ENCODE measurements at places on chromosomes 1 and 21.

DNA sequence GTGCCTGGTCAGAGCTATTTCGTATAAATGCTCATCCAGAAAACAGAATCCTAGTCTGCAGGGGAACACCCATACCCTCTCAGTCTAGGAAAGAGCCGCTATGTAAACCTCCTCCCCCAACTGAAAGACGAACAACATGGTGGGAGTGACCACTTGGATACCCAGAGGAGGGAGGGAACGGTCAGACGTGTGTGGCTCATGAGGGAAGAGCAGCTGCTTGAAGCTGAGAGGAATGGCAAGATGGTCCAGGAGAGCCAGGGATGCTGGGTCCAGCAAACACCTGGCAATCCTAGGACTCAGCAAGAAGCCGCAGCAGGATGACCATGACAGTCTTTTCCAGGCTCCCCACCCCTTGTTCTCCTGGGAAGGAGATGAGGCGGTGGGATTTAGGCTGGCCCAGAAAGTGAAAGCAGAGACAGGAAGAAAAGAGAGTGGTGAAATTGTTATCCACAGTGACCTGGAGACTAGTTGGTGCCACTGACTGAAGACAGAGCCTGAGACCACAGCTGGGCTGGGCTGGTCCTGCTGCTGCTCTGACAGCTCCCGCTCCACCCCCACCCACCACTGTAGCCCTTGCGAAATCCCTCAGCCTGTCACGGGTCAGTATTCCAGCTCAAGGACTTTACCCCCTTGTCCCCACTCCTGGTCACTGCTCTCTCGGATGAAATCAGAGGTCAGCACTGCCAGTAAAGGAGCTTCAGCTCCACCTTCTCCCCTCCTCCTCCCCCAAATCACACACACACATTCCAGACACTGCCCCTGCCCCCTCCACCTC, 3.6 kb downstream of the CERS2 start:
- peak; percentile 9 for DNase-seq

- DNase-seq = no peak
Observed at GRCh38 chr1:150516616-150517015, 1.1 kb downstream of the FALEC start.

DNA sequence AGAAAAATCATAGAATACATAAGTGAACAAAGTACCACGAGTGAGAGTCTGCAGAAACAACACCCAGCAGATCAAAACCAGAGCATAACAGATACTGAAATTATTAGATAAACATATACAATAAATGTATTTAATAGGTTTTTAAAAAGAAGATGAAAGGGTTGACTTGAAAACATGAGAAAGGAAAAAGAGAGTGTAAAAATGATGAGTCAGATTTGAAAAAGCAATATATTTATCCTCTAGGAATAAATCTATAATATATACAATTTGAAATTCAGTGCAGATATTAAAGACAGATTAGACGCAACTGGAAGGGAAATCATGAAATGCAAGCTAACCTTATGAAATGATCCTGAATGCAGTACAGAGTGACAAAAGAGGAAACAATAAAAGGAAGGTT, 170.2 kb upstream of the RUNX1 start:
- no peak for DNase-seq

DNA sequence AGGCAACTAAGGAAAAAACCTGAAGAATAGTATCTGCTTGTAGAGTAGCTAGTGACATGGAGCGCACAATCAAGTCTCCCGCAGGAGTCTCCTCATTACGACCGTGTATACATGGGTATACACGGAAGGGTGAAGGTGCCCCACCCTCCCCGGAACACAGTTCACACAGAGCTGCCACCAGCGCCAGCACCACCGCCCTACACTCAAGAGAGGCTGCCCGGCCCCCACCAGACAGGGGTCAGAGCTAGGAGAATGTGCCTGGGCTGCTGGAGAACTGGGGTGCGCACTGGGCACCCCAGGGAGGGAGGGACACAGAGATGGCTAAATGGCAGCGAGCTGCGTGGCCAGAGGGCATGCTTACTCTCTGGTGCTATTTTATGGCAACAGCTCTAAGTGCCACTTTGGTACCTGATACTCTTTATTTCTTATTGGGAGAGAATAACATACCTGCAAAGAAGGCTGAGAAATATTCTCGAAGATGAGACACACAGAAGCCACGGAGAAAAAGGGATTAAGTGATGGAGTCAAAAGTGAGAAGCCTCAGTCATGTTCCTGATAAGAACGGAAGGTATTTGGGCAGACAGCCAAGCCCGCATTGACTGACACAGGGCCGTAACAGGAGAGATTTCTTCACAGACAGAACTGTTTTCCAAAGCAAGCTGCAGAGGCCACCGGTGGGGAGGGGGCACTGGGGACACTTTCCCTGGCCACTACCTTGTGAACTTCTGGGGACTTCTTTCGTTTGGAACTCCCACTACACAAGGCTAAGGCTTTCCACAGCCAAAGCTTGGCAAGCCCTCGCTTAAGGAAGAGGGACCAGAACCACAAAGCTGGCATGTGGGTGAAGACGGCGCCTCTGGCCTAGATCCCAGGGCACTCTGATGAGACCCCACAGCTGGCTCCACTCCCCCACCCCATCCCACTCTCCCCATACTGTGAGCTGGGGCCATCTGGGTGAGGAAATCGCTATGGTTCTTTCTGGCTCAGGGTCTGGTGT, 108.0 kb downstream of the PGBD5 start:
- DNase-seq = no peak

- DNase-seq = peak; percentile 89
Observed at GRCh38 chr21:16169102-16169511, 439.3 kb downstream of the USP25 start.

DNA sequence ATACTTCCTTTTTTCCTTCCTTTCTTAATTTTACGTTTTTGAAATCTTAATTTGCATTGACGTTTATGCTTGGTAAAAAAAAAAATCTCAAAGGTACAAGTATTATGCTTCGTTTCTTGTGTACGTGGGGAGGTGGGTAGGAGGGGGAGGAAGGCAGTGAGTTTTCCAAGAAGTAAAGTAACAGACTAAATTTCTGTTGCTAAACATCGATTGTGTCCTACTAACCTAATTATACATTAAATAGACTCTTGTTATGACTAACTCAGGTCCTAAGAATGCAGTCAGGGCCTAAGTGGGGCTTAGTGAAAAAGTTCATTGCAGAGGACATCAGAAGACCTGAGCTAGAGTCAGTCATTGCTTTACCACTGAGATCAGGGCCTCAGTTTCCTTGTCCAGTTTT, 17.5 kb downstream of the NEK7 start:
- DNase-seq = no peak

GRCh38 chr1:219085082-219085481, 88.6 kb upstream of the LYPLAL1 start:
- no peak for DNase-seq

- no peak for DNase-seq
Observed at GRCh38 chr1:93628681-93629080, 53.0 kb downstream of the BCAR3 start.

DNA sequence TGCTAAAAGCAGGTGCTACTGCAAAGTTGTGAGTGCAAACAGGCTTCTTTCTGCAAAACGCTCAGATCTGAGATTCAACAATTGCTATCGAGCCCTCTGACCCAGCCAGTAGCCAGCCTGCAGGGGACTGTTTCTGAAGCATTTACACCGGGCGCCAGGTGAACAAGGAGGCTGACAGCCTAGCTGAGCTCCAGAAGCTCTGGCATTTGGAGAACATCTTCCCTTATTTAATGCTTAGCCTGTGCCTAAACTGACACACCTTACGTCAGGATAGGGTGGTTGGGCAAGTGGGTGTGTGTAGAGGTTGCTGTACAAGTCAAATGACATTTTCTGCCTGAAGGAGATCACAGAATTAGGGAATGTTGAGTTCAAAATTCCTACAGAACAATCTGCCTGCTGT, 15.8 kb upstream of the PLA2G2C start:
- no peak for DNase-seq

GRCh38 chr1:235336903-235337302, 8.5 kb downstream of the GGPS1 start:
- DNase-seq = no peak

- DNase-seq = no peak
Observed at GRCh38 chr1:204530932-204531331, 14.7 kb downstream of the MDM4 start.

GRCh38 chr21:26751305-26751704, 93.9 kb downstream of the ADAMTS1 start:
- DNase-seq = no peak

- DNase-seq = no peak
Observed at GRCh38 chr1:94543893-94544635, 2.5 kb upstream of the F3 start.

DNA sequence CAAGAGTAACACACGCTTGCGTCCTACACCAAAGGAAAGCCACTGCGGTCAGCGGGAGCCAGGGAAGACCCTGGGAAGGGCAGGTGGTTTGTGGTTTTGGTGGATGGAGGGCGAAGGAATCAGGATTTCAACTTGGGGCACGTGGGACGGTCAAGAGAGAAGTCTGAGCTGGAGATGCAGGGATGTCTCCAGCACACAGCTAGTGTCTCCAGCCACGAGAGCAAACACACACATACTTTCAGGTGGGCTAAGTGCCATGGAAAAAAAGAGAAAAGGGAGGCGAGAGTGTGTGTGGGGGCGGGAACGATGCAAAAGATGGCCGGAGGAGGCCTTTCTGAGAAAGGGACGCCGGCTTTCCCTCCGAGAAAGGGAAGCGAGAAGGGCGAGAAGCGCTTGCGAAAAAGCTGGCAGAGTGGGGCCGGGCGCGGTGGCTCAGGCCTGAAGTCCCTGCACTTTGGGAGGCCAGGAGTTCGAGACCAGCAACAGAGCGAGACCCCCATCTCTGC, 1.4 kb upstream of the SRRM1 start:
- DNase-seq = no peak

DNA sequence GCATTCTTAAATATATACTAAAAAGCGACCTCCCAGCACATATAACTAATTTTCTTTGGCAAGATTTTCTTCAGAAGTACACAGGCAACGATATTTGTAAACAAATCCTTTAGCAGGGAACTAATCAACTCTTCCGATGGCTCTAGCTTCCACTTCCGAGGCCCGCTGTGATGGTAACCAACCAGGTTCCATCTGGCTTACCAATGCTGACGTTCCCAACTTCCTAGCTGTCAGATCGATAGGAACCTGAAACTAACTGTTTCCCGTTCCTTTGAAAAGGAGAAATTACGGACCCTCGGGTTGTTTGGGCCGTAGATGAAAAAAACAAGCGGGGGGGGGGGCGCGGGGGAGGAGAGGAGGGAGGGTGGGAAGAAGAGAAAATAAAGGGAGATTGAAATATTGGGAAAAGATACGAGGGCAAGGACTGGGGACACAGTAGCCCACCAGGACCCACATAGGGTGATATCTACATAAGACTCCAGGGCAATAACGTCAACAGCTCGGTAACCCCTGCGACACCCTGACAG, 513 bp downstream of the GTF2B start:
- DNase-seq = peak; percentile 27

GRCh38 chr1:58768971-58769808, 14.7 kb downstream of the JUN start:
- DNase-seq = peak; percentile 64

DNA sequence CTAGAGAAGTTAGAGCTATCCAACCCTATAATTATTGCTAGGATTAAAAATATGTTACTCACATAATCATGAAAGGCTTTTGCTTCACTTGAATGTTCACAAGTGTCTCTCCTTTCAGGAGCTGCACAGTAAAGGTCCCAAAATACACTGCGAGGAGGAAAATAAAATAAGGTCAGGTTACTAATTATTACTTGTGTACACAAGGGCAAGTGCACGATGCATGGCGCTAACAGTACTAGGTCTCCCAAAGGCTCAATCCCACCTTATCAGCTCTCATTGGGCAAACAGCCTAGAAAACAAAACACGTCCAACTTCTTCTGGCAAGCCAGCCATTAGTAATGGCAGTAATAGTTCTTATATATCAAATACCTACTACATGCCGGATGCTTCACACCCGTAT, 4.4 kb downstream of the SSBP3 start:
- no peak for DNase-seq

- DNase-seq = no peak
Observed at GRCh38 chr1:89794406-89794805, 26.4 kb upstream of the LRRC8D start.

DNA sequence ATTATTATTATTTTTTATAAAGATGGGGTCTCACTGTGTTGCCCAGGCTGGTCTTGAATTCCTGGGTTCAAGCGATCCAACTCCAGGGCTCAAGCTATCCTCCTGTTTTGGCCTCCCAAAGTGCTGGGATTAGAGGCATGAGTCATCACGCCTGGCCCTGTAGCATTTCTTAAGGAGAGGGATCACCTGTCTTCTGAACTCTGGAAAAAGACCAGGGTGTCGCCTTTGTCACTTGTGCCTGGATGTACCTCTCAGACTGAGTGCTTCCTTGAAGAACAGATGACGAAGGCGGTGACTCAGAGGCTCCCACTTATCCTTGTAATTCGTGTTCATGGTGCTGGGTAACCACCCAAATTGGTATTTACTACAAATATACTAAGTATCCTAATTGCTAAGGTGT, 2.4 kb upstream of the CGN start:
- no peak for DNase-seq

- DNase-seq = no peak
Observed at GRCh38 chr1:16984717-16985116, 4.3 kb upstream of the MFAP2 start.

GRCh38 chr1:203271018-203271743, 34.1 kb upstream of the BTG2 start:
- no peak for DNase-seq

- DNase-seq = no peak
Observed at GRCh38 chr1:61839679-61840078, 97.4 kb downstream of the PATJ start.

- DNase-seq = no peak
Observed at GRCh38 chr1:208587110-208587509, 342.9 kb upstream of the PLXNA2 start.

GRCh38 chr1:1325288-1326074, 879 bp downstream of the CPTP start:
- no peak for DNase-seq

DNA sequence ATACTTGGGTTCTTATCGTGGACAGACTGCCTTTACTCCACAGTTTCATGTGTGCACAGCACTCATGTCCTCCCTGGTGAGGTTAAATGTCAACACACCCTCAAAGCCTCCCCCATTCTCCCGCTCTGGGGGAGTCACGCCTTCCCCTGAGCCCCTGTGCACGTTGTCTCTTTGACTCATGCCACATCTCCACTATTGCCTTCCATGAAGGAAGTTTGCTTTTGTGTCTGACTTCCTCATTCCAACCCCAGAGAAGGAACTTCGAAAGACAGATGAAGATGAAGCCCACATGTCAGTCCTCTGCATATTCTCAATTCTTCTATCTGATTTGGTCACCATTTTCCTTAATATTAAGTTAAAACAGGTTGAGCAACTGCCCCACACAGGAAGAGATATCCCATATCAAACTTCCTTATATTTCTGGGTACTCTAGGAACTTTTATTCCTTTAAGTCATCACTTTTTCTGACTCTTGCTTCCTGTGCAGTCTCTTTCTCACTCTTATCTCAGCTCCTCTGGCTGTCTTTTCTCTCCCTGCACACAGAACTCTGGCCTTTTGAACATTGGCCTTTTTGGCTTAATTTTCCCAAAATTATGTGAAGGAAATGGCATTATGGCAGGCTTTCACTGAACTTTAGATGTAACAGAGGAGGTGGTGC, 41.5 kb downstream of the C4BPA start:
- no peak for DNase-seq
